Activated naive CD8-positive, alpha-beta T cell treated with anti-CD3 and anti-CD28 coated beads for 36 hours (primary cell): ENCODE measurements at places on chromosomes 16 and 17.

- H3K27ac ChIP-seq: no peak overlapping the region
- H3K27me3 ChIP-seq: no peaks in the 10 kb centered on the region
- H3K4me1 ChIP-seq: peaks cover 18% of the 10 kb centered on the region
- H3K4me3 ChIP-seq: no peak overlapping the region
- peaks cover 4% of the 10 kb centered on the region for H3K36me3 ChIP-seq
- no peak for DNase-seq
Measured at GRCh38 chr17:41684035-41684434, 4.7 kb upstream of the EIF1 start.

GRCh38 chr17:77225265-77225664 is 84.5 kb downstream of the SEC14L1 start:
- no peaks in the 10 kb centered on the region for H3K36me3 ChIP-seq
- H3K4me3 ChIP-seq: no peak overlapping the region
- DNase-seq: no peak
- H3K4me1 ChIP-seq: no peaks in the 10 kb centered on the region
- H3K27ac ChIP-seq: no peak overlapping the region

- H3K27ac ChIP-seq: no peak overlapping the region
- no peak overlapping the region for H3K4me3 ChIP-seq
- DNase-seq: peak; percentile 46
- H3K4me1 ChIP-seq: peaks cover 22% of the 10 kb centered on the region
Measured at GRCh38 chr17:81396722-81397313, 1.6 kb downstream of the BAHCC1 start.

- no peak overlapping the region for H3K27ac ChIP-seq
- peaks cover 11% of the 10 kb centered on the region for H3K36me3 ChIP-seq
- no peaks in the 10 kb centered on the region for H3K27me3 ChIP-seq
- H3K4me3 ChIP-seq: no peak overlapping the region
- peaks cover 20% of the 10 kb centered on the region for H3K4me1 ChIP-seq
Measured at GRCh38 chr16:30694926-30695693, 3.9 kb upstream of the SRCAP start.

- H3K4me3 ChIP-seq: no peak overlapping the region
- no peaks in the 10 kb centered on the region for H3K27me3 ChIP-seq
- peak overlapping the region; percentile 39 for H3K27ac ChIP-seq
Measured at GRCh38 chr16:68468842-68469241, 20.5 kb upstream of the SMPD3 start.

GRCh38 chr16:48420437-48420836 is 35.2 kb upstream of the SIAH1 start:
- H3K4me1 ChIP-seq: no peaks in the 10 kb centered on the region
- DNase-seq: no peak
- no peak overlapping the region for H3K27ac ChIP-seq
- no peaks in the 10 kb centered on the region for H3K27me3 ChIP-seq

DNA sequence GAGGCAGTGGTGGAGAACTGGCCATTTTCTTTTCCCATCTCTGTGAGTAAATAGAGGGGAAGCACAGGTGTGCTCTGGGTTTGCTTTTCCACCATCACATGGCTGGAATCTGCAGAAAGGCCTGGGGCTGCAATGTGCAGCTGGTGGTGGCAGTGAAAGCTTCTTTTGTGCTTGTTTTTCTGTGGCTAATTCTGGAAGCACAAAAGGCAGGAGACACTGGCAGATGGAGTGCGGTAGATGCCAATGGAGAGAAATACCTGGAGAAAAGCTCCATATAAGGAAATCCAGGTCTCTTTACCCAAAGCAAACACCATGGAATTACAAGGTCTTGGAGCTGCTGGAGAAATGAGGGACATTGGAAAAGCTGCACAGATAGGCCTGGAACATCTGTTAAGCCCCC is 146.9 kb downstream of the HAPSTR1 start:
- no peak overlapping the region for H3K27ac ChIP-seq
- H3K36me3 ChIP-seq: no peaks in the 10 kb centered on the region
- peaks cover 4% of the 10 kb centered on the region for H3K27me3 ChIP-seq
- H3K4me3 ChIP-seq: no peak overlapping the region

- H3K4me1 ChIP-seq: peaks cover 2% of the 10 kb centered on the region
- H3K27ac ChIP-seq: no peak overlapping the region
- DNase-seq: no peak
- no peaks in the 10 kb centered on the region for H3K27me3 ChIP-seq
- no peak overlapping the region for H3K4me3 ChIP-seq
Measured at GRCh38 chr16:12283596-12283995, 307.1 kb downstream of the SNX29 start.

- peaks cover 17% of the 10 kb centered on the region for H3K4me1 ChIP-seq
- no peak overlapping the region for H3K27ac ChIP-seq
- H3K36me3 ChIP-seq: no peaks in the 10 kb centered on the region
Measured at GRCh38 chr17:59425085-59425931, 93.9 kb downstream of the YPEL2 start.

DNA sequence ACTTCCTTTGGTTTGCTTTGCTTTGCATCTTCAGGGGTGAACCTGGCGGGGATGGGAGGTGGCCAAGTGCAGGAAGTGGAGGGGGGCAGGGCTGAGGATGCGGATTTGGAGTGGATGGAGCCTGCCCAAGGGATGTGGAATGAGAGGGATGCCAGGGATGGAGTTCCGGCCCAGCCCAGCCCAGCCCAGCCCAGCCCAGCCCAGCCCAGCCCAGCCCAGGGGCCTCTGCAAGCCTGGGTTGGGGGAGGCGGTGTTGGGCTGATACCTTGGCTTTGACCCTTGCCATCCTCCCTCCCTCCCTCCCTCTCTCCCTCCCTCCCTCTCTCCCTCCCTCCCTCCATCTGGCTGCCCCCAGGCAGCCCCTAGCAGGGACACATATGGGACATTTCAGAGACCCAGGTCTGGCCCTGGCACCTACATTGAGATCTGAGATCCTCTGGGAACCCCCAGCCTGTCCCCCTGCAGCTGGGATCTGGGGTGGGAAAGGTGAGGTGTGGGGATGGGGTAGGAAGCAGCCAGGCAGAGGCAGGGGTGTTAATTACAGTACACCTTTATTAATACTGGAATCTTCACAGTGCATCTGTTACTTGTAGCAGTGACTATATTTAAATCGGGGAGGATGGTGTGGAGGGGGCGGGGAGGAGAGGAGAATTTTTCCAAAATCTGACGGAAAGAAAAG is 14.5 kb downstream of the IL34 start:
- no peak overlapping the region for H3K27ac ChIP-seq
- H3K4me1 ChIP-seq: no peaks in the 10 kb centered on the region
- H3K36me3 ChIP-seq: peaks cover 1% of the 10 kb centered on the region
- DNase-seq: no peak
- H3K27me3 ChIP-seq: no peaks in the 10 kb centered on the region

- no peak overlapping the region for H3K27ac ChIP-seq
- H3K36me3 ChIP-seq: peaks cover 16% of the 10 kb centered on the region
- H3K27me3 ChIP-seq: no peaks in the 10 kb centered on the region
Measured at GRCh38 chr17:51035431-51035830, 85.2 kb downstream of the SPAG9 start.

- no peaks in the 10 kb centered on the region for H3K27me3 ChIP-seq
- H3K27ac ChIP-seq: no peak overlapping the region
- no peaks in the 10 kb centered on the region for H3K4me1 ChIP-seq
- H3K36me3 ChIP-seq: peaks cover 16% of the 10 kb centered on the region
- no peak for DNase-seq
Measured at GRCh38 chr16:27684047-27684446, 134.1 kb downstream of the KATNIP start.

DNA sequence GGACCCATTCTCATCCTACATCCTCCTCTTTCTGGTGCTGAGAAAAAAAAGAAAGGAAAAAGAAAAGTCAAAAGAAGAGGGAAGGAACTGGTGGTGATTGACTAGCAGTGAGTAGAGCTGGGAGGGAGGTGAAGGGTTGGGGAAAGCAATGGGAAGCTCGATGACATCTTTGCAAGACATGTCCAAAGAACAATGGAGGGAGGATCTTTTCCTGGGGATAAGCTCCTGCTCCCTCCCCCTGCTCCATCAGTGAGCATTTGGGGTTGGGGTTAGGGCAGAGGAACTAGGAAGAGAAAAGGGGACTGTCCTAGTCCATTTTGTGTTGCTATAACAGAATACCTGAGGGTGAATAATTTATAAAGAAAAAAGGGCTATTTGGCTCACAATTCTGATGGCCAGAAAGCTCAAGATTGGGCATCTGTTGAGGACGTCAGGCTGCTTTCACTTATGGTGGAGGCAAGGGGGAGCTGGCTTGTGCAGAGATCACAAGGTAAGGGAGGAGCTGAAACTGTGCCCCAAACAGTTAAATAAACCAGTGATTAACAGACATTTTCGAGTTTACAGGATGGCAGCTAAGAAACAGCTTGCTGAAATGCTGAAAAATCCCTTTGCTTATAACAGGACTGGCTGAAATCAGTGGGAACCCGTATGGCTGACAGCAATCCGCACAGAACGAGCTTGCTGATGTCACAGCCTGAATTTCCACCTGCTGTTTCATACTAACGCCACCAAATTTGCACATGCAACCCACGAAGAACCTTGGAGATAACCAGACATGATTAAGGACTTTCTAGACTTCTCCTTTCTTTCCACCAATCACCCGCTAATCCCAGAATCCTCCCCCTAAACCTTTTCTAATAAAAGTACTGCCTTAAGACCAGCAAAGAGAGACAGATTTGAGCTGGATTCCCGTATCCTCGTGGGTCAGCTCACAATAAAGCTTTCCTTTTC is 1.6 kb upstream of the ODF4 start:
- H3K27ac ChIP-seq: peak overlapping the region; percentile 16
- peaks cover 13% of the 10 kb centered on the region for H3K4me1 ChIP-seq
- peak overlapping the region; percentile 12 for H3K4me3 ChIP-seq
- DNase-seq: no peak
- peaks cover 10% of the 10 kb centered on the region for H3K27me3 ChIP-seq

GRCh38 chr17:78563189-78564145 is 13.7 kb downstream of the DNAH17 start:
- no peak for DNase-seq
- peaks cover 5% of the 10 kb centered on the region for H3K27me3 ChIP-seq
- H3K36me3 ChIP-seq: no peaks in the 10 kb centered on the region
- no peaks in the 10 kb centered on the region for H3K4me1 ChIP-seq
- H3K4me3 ChIP-seq: no peak overlapping the region

DNA sequence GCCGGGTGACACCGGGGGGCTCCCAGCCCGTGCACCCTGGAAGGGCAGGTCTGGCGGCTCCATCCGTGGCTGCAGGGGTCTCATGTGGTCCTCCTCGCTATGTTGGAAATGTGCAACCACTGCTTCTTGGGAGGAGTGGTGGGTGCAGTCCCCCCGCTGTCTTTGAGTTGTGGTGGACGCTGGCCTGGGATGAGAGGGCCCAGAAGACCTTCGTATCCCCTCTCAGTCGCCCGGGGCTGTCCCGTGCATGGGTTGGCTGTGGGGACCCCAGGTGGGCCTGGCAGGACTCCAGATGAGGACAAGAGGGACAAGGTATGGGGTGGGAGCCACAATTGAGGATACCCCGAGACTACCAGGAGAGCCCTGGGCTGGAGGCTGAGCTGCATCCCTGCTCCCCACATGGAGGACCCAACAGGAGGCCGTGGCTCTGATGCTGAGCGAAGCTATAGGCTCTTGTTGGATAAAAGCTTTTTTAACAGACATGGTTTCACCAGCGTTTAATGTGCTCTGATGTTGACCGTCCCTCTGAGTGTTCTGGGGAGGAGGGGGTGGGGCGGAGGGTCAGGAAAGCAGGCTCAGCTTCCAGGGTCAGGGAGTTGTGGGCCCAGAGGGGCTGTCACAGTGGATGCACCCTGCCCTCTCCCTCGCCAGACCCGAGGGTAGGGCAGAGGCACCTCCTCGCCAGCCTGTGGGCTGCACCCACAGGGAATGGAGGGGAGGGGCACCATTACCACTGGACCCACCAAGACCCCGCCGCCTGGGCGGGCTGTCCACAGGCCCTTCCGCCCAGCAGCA is 5.4 kb downstream of the SPATA2L start:
- no peak overlapping the region for H3K4me3 ChIP-seq
- no peak overlapping the region for H3K27ac ChIP-seq
- H3K27me3 ChIP-seq: no peaks in the 10 kb centered on the region

GRCh38 chr16:59783191-59783590 is 1049.1 kb upstream of the GOT2 start:
- H3K4me3 ChIP-seq: no peak overlapping the region
- H3K27me3 ChIP-seq: no peaks in the 10 kb centered on the region

DNA sequence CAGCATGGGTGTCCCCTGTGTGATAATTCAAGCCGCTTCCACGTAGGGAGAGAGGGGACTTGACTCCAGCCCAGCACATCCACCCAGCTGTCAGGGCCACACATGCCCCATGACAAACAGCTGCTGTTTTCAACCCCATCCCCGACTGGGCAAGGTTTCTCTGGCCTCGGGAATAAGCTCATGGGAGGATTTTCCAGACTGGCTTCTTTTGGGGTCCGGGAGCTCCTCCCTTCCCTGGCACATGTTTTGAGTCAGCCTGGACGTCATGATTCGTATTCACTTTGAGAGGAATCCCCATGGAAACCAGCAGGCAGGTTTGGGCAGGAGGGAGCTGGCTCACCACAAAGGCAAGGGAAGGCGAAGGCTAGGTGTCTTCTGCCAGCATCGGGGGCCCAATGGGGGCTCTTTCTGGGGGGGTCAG is 156.4 kb downstream of the CMIP start:
- no peak overlapping the region for H3K27ac ChIP-seq
- no peak overlapping the region for H3K4me3 ChIP-seq
- H3K4me1 ChIP-seq: peaks cover 8% of the 10 kb centered on the region
- DNase-seq: no peak
- H3K27me3 ChIP-seq: no peaks in the 10 kb centered on the region

- no peak overlapping the region for H3K4me3 ChIP-seq
- H3K4me1 ChIP-seq: no peaks in the 10 kb centered on the region
- DNase-seq: no peak
- H3K27me3 ChIP-seq: no peaks in the 10 kb centered on the region
- H3K36me3 ChIP-seq: no peaks in the 10 kb centered on the region
Measured at GRCh38 chr16:52731219-52731875, 184.4 kb upstream of the TOX3 start.
